Left kidney (tissue), 8 donors: ENCODE measurements at places on chromosomes 2 and 18.

- no peak for DNase-seq
Measured at GRCh38 chr18:41690332-41691127, 264.5 kb upstream of the PIK3C3 start.

GRCh38 chr18:69636529-69637301 lies 236.0 kb downstream of the DOK6 start:
- DNase-seq: no peak

- no peak for DNase-seq
Measured at GRCh38 chr2:216632346-216632951, 771 bp upstream of the IGFBP2 start.

- DNase-seq: no peak
Measured at GRCh38 chr2:150228936-150229335, 258.5 kb downstream of the RND3 start.

DNA sequence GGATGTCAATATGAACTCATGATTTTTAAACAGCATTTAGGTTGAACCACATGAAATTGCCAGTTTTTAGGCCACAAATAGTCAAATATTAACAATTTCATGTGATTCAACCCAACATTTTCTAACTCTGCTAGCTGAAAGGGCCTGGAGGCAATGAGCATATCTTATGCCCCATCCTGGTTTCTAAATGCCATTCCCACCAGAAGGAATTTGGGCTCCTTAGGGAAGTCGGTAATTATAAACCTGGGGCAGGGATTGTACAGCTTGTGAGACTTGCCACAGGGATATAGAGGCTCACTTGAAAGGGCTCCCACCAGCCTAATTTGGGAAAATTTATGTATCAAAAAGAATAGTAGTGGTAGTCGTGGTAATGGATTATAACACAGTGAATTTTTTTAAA lies 178.4 kb upstream of the ALPP start:
- DNase-seq: no peak

DNA sequence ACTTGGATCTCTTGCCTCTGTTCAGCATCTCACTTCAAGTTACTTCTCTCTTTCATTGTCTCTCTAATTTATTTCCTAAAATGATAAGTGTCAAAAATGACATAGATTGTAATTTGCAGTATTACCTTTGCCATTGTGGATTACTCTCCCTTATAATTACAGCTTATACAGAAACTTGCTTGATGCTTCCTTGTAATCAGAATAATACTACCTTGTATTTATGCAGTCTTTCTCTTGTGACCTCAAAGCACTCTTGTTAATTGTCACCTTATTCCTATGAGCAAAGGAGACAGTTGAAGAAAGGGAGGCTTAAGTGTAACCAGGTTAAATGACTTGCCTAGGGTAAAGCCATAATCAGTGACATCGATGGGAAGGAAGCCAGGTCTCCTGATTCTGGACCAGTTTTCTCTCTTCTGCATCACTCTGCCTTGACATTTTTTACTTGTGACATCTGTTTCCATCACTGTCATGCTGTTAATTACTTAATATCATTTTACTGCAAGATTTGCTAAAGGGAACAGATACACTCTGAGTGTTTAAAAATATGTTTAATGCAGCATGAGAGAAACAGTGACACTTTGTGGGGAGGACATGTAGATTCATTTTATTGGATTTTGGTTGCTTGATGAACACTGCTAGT lies 388.6 kb downstream of the PARD3B start:
- no peak for DNase-seq

DNA sequence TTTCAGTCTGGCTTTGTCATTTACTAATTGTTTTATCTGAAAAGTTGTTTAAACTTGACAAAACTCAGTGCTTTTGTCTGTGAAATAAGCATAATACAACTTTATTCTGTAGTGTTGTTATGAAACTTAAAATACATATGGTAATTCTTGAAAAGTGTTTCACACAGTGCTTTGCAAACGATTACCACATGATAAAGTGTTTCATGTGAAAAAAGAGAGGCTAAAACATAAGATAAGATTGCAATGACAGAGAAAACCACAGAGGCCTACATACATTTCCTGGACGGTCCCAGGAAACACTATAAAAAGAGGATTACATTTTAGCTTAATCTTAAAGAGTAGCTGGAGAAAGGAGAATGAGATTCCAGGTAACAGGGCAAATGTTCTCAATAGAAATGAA lies 1934.6 kb upstream of the LRRTM1 start:
- no peak for DNase-seq

- DNase-seq: no peak
Measured at GRCh38 chr2:146916914-146917313, 927.9 kb upstream of the ACVR2A start.

- no peak for DNase-seq
Measured at GRCh38 chr2:128753321-128753720, 434.7 kb upstream of the HS6ST1 start.

DNA sequence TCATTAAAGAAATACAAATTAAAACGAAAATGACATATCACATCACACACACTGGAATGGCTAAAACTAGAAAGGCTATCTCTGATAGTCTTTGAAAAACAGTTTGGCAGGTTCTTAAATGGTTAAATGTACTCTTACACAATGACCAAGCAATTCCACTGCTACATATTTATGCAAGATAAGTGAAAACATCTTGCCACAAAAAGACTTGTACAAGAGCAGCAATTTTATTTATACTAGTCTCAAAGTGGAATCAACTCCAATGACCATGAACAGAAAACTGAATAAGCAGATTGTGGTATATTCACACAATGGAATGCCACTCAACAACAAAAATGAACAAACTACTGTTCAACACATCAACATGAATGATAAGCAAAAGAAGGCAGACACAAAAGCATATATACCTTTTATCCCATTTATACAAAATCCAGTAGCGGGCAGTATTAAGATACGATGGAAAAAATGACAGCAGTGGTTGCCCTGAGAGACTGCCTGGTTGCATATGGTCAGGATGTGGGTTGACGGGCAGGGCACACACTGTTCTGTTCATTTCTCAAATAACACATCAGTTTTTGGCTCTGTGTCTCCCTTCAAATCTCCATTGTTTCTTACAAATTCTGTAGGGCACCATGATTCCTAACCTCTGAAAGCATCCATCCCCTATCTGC lies 25.4 kb downstream of the SP100 start:
- DNase-seq: no peak

DNA sequence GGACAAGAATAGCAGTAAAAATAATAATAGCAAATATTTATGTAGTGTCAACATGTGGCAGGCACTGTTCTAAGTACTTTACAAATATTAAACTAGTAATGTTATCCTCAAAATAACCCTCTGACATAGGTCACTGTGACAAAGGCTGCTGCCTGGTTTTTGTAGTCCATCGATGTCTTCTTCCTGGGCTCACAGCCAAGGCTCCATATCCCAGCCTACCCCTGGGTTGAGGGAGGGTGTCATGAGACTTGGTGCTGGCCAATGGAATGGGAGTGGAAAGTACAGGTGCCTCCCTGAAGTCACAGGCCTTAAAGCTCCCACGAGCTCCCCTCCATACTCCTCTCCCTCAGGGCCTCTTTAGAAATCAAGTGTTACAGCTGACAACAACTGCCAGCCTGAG lies 159.3 kb downstream of the CYRIA start:
- DNase-seq: no peak

- DNase-seq: no peak
Measured at GRCh38 chr2:178943745-178944144, 106.2 kb downstream of the CCDC141 start.

GRCh38 chr2:224976629-224977525 lies 65.4 kb downstream of the DOCK10 start:
- no peak for DNase-seq
